AML-193 (cell line): ENCODE measurements at places on chromosomes 1 and 21.
A peak's percentile ranks its signal among the peaks of the same experiment; 100 is the strongest.

DNA sequence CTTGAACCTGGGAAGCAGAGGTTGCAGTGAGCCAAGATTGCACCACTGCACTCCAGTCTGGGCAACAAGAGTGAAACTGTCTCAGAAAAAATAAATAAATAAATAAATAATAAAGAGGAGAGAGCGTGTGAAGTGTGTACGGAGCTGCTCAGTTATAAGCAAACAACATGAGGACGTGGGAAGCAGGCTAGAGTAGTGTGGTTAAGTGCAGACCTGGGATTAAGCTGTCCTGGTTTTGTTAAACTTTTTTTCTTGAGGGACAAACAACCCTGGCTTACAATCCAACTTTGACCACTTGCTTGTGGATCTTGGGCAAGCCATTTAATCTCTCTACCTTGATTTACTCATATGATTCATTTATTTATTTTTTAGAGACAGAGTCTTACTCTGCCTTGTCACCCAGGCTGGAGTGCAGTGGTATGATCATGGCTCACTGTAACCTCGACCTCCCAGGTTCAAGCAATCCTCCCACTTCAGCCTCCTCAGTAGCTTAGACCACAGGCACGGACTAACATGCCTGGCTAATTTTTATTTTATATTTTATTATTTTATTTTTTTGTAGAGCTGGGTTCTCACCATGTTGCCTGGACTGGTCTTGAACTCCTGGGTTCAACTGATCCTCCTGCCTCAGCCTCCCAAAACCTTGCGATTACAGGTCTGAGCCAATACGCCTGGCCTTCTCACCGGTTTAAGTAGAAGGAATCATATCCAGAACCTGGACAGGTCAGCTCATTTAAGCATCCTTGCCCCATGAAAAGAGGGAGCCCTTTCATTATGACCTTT is 52.7 kb downstream of the RPS6KA1 start:
- no peak for DNase-seq

GRCh38 chr1:156579472-156579871 is at the start of gene TTC24:
TTC24 (plus strand) TSS chr1:156579723; CDS start chr1:156581365, 1,642 bp downstream.
- DNase-seq: no peak

- DNase-seq: no peak
Measured at GRCh38 chr1:224014330-224014649, 99.6 kb upstream of the FBXO28 start.

DNA sequence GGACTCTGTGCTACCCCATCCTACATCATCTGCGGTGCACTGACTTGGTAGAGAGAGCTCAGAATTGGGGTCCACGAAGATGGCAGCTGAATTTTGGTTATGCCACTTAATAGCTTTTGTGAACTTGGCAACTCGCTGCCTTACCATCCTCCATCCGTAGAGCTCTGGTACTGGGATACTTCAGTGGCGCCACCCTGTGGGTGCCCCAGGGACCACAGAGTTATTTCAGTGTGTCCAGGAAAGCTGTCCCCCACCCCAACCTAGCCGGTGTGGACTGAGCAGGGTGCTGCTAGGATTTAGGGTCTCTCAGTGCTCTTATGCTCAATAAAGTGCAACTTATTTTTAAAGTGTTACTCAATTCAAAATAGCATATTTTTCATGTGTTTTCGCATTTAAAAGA is 9.0 kb upstream of the USF1 start:
- DNase-seq: no peak

- no peak for DNase-seq
Measured at GRCh38 chr1:214844319-214844718, 238.2 kb upstream of the KCNK2 start.

- no peak for DNase-seq
Measured at GRCh38 chr1:112034277-112034676, 44.8 kb upstream of the KCND3 start.

DNA sequence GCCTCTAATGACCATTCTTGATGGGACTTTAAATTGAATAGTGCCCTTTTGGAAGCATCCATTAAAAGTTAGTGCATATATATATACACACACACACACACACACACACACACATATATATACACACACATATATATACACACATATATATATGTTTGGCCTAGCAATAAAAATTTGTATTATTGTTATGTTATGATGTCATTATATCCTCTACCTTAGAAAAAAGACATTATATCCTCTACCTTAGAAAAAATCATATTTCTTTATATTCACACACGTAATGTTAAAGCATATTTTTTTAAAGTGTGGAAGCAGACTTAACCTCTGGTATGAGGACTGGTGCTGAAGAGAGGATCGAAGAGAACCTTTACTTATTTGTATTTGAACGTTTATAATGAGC is 43.3 kb downstream of the EBNA1BP2 start:
- DNase-seq: no peak

DNA sequence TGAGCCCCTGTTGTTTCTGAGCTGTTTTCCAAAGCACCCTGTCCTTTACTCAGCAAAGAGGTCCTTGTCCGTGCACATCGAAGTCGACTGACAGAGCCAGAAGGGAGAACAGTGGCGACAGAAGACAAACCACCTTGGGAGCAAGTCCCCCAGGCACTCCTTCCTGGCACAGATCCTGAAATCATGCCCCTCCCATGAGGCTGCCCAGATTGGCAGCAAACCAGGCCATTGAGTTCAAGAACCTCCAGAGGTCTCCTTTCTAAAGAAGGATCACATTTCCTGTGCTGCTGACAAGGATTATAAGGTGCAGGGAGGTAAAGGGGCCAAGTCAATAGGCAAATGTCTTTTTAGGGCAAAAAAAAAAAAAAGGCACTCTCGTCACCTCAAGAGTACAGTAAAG is 84.7 kb upstream of the HIVEP3 start:
- DNase-seq: no peak

DNA sequence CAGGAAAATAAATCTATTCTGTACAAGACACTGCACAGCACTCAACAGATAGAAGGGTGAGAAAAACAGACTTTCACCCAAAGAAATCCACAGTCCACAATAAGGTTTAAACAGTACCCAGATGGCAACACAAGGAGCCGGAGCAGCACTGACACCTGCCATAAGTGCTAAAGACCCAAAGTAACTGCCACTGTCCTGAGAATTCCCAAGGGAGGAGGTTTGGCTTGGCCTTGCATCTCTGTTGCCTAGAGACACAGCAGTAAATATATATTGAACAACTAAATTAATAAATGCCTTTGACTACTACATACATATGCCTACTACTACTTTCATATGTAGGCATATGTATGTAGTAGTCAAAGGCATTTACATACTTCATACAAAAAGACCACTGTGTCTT is 68.0 kb downstream of the VAV3 start:
- DNase-seq: no peak

GRCh38 chr1:202615501-202616354 is 94.5 kb downstream of the SYT2 start:
- peak; percentile 95 for DNase-seq

- DNase-seq: no peak
Measured at GRCh38 chr1:204194771-204195170, 1.5 kb downstream of the KISS1 start.

DNA sequence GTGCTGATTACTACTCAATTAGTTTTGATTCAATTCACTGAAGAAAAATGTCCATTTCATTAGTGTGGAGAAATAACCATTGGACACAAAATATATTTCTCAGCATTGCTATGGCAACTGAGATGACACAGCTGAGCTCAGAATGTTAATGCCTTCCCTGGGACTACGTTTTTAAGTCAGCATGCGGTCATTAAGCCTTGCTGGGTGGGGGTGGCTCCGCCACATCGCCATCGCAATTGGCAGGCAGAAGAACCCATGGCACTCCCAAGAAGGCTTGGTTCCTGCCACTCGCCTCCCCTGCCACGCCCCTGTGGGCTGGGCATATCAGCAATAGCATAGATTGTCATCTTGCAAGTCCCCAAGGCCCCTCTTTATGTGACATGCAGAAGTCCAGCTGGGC is 256.7 kb upstream of the CAMK1G start:
- DNase-seq: no peak

DNA sequence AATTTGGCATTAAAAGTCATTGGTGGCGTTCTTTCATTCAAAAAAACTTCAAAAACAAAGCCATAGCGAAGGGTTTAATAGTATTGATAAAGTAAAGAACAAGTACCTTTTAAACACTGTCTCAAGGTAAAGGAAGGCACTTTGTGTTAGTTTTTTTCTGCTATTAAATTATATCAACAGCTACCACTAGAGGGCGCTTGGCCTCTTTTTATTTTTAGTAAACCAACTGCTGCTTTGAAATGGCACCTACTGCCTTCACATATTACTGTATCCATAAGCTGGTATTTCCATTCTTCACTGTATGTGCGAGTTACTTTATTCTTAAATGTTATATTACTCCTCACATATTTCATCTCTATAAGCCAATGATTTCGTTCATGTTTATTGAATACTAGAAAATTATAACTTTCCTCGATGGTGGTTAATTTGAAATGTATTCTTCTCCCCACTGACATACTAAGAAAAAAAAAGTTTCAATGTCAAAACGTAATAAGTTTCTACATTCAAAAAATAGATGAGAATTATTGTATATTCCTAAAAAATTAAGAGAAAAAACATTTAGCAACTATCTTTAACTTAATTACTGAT is 125.7 kb upstream of the CXADR start:
- peak; percentile 59 for DNase-seq

DNA sequence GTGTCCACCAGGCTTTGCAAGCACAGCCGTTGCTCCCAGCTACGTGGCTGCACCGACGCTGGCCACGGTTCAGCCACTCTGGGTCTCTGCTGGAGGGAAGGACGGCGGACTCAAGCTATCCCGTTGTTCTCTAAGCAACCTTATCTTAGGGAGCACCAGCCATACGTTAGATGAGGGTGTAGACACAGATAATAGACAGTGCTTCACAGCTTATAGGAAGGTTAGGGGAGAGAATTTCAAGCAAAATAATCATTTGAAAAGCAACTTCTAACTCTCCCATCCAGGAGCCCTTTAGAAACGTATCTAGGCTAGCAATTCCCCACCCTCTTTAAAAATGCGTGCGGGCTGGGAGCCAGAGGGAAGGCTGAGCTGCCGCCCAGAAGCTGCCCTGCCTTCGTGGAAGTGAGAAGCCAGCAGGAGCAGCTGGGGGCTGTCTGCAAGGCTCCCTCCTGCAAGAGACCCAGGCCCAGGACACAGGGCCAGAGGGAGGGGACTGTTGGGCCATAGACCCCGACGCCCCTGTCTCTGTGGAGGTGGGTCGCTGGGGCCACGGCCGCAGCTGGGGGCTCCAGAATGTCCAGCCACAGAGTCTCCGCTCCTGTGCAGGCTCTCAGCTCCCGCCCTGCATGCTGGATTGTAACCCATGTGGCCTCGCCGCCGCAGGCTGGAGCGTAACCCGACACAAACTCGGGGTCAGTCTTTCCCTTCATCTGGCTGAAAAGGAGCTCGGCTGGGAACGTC is 31.2 kb upstream of the COL6A2 start:
- DNase-seq: no peak

DNA sequence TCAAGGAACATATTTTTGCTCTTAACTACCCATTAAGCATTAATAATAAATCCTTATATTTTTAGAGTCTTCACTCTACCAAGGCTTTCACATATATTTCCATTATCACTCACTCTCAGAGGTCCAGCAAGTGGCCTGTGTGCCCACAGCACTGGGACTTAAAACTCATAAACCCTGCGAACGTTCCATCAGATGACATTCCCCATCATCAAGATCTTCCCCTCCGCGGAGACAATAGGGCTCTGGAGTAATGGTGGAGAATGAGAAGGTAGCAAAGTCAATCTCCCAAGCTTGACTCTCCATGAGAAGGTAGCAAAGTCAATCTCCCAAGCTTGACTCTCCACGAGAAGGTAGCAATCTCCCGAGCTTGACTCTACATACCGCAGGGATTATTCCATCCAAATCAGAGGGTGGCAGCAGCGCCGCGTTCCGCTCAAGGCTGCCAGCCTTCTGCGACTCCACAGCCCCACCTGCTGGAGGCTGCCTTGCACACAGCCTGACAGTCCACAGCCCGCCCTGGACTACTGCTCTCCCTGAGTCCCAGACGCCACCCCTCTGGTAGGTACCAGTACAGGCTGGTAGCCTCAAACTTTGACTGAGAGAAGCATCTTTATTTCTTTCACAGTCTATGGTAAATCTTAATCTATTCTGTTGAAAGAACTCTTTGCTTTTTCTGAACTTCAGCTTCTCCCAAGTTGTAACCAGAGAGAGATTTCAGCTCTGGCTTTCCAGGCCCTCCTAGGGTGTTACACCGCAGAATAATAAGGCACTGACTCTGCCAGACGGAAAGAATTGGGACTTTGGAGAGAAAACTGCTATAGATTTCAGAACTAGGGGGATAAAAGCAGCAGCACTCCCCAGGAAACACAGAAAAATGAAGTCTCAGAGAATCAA is 26.4 kb upstream of the CTTNBP2NL start:
- DNase-seq: peak; percentile 64

DNA sequence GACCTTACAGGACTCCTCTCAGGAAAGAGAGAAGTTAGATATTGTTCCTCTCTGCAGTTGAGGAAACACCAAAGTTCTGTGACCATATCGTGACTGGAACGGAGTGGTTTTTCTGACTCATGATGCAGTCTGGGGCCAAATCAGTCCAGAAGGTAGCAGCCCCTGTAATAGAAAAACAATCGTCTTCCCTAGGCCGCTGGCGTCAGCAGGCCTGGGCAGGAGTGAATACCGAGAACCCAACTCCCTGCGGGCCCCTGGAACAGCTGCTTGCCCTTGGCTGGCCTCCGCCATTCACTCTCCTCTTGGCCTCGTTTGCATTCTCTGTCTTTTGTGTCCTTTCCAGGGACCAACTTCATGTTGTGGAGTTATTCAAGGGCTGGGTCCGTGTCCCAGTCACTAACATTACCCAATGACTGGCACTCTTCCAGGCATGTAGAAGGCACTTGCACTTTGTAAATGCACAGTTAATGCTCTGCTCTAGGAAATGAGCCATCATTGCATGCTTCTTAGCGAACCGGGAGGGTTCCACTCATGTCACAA is 10.9 kb upstream of the CD101 start:
- peak; percentile 73 for DNase-seq

DNA sequence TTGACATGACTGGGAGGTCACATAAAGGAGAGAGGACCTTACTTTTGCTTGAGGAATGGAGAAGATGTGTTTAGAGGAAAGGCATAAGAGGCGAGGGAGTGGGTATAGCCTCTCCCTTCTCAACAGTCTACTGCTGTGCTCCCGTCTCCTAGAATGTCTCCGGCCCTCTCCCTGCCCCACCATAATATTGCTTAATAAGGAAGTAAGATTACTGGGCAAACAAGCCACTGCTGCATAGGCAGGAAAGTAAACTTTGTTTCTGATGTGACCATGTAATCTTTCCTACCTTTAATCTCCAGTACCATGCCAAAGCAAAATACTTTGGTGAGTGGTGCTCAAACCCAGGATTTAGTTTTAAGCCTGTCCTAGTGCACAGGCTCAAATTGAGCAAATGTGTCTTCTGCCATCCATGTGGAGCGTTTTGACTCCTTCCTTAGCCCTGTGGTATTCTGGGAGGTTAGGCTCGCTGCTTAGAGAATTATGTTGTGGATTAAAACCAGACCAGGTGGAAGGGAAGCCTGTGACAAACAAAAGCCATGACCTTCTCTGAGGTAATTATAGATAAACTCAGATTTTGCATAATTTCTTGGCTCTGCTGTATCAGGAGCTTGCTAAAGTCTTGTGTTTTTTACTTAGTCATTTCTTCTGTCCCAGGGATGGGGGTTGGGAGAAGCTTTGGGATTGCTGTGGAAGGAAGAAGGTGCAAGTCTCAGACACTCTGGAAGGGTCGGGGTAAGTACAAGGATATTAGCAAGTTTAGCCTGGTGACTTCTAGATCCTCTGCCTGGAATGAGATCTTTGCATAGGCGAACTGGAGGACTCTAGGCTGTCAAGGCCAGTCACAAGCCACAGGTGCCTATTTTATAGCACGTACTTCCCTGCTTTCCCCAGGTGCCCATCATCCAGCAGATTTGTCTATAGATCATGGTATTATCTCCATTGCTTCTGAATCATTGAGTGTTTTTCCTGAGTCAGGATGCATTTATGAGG is 34.5 kb upstream of the DIPK1A start:
- no peak for DNase-seq
